Mesendoderm (in vitro differentiated cells): ENCODE measurements at places on chromosomes 3 and 15.
A peak's percentile ranks its signal among the peaks of the same experiment; 100 is the strongest.

- DNase-seq: no peak
- H3K4me1 ChIP-seq: no peaks in the 10 kb centered on the region
- H3K36me3 ChIP-seq: peaks cover 3% of the 10 kb centered on the region
- peak overlapping the region; percentile 90 for H3K4me3 ChIP-seq
- no peak overlapping the region for H3K27ac ChIP-seq
- no peaks in the 10 kb centered on the region for H3K27me3 ChIP-seq
Observed at GRCh38 chr3:138173769-138174420, 826 bp downstream of the DBR1 start.

DNA sequence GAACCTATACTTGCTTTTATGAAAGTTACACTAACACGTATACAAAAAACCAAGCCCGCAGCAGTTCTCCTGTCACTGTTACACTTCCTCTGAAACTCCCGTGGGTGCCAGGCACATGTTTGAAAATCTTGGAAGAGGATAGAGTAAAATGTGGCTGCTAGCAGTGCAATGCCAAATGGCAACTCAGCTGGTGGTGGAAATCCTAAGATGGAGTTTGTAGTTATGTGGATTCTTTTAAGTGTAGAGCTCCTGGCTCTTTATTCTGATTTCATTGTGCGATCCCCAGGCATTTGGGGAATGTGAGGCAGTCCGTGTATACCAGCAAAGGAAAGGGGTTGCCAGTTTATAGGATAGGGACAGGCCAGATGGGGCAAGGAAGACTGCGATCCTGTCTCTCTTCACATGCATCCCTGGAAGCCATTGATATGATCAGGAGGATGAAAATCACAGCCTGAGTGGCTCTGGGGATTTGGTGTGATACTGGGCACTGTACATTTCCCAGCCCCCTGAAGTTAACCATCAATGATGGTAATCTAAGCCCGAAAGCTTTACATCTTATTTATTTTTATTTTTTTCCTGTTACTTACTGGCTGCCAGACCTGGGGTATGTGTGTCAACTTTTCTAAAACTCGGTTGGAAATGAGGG is 1.1 kb downstream of the STAC start:
- DNase-seq: peak; percentile 48
- no peak overlapping the region for H3K27ac ChIP-seq
- no peaks in the 10 kb centered on the region for H3K36me3 ChIP-seq
- H3K4me1 ChIP-seq: peaks cover 2% of the 10 kb centered on the region

DNA sequence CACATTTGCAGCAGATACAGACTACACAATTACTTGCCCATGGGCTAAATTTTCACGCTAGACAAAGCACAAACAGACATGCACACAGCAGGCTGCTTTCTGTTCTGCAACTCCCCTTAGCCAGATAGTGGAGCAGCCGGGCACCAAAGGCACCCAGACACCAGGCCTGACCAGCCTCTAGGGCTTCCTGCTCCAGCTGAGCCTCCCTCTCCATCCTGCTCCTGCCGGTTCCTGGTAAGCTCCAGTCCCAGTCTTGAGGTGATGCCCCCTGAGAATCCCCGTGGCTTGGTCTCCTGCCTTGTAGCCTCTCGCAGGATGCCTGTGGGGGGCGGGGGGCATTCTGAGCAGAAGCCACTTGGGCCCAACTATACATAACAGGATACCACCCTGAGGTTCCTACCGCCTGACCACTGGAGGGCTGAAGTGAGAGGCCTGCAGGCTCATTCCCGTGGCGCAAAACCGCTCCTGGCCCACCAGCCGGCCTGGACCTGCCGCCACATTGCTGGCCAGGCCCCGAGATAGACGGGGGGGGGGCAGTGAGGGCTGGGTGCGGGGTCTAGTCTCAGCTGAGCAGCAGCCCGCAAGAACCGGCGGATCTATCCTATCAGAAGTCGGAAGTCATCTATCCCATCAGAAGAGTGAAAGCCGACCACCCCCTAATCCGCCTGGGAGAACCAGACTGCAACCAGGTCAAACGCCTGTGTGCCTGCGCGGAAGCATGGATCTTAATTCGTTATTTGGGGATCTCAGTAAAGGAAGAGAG is 3.9 kb downstream of the FOXL2 start:
- no peaks in the 10 kb centered on the region for H3K4me1 ChIP-seq
- no peak overlapping the region for H3K27ac ChIP-seq
- no peaks in the 10 kb centered on the region for H3K36me3 ChIP-seq
- H3K27me3 ChIP-seq: peaks cover 53% of the 10 kb centered on the region

GRCh38 chr15:78933823-78934654 is 10.8 kb downstream of the CTSH start:
- no peak overlapping the region for H3K27ac ChIP-seq
- no peaks in the 10 kb centered on the region for H3K4me1 ChIP-seq
- no peak for DNase-seq
- H3K4me3 ChIP-seq: no peak overlapping the region
- no peaks in the 10 kb centered on the region for H3K36me3 ChIP-seq
- no peaks in the 10 kb centered on the region for H3K27me3 ChIP-seq

DNA sequence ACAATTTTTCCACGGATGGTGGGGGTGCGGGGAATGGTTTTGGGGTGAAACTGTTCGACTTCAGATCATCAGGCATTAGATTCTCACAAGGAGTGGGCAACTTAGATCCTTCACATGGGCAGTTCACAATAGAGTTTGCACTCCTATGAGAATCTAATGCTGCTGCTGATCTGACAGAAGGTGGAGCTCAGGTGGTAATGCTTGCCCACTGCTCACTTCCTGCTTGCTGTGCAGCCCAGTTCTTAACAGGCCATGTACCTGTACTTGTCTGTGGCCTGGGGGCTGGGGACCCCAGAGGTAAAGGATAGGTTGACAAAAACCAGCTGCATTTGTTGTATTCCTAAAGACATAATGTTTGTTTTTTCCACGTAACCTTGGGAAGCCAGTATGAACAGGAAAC is 16.0 kb downstream of the DZIP3 start:
- H3K27ac ChIP-seq: no peak overlapping the region
- no peaks in the 10 kb centered on the region for H3K36me3 ChIP-seq
- H3K4me1 ChIP-seq: peaks cover 2% of the 10 kb centered on the region
- no peak for DNase-seq

DNA sequence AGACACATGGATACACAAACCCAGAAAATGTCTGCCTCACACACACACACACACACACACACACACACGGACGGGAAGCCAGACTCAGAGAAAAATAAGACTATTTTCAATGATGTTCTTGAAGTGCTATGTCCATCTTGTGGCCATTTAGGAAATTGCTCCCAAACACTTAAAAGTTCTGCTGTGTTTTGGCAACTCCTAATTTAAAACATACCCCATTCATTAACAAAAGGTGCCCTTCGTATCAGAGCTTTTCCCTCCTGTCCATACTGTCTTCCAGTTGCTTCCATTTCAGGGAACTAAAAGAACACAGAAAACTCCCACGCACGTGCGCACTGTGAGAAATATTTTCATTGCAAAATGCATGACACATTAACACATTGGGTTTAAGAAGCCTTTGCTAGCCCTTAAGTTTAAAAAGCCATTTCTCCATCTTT is 44.6 kb downstream of the SLC12A1 start:
- DNase-seq: peak; percentile 87
- H3K27ac ChIP-seq: no peak overlapping the region
- H3K4me1 ChIP-seq: peaks cover 2% of the 10 kb centered on the region
- no peaks in the 10 kb centered on the region for H3K27me3 ChIP-seq
- no peak overlapping the region for H3K4me3 ChIP-seq
- no peaks in the 10 kb centered on the region for H3K36me3 ChIP-seq

DNA sequence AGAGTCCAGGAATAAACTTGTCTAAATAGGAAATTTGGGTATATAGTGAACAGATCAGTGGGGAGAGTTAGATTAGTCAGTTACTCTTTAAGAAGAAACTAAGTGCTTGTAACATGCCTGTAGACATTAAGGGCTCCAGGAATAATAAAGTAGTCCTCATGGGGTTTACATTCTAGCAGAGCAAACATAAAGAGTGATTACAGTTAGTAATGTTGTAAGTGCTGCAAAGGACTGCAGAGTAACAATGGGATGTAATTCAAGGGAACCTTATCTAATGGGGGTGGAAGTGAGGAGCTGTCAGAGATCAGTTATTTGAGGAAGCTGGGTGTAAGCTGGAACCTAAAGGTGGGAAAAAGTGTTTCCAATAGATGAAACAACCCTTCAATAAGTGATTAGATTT is 67.5 kb downstream of the ARIH1 start:
- no peaks in the 10 kb centered on the region for H3K36me3 ChIP-seq
- DNase-seq: peak; percentile 9
- no peaks in the 10 kb centered on the region for H3K27me3 ChIP-seq
- no peak overlapping the region for H3K4me3 ChIP-seq
- no peaks in the 10 kb centered on the region for H3K4me1 ChIP-seq
- no peak overlapping the region for H3K27ac ChIP-seq

GRCh38 chr3:140857993-140858392 is 83.6 kb upstream of the SLC25A36 start:
- H3K27me3 ChIP-seq: no peaks in the 10 kb centered on the region
- H3K27ac ChIP-seq: no peak overlapping the region
- DNase-seq: no peak
- no peaks in the 10 kb centered on the region for H3K36me3 ChIP-seq
- no peak overlapping the region for H3K4me3 ChIP-seq

GRCh38 chr3:175211466-175211865 is 352.3 kb downstream of the NAALADL2 start:
- no peak for DNase-seq
- no peaks in the 10 kb centered on the region for H3K4me1 ChIP-seq
- no peak overlapping the region for H3K4me3 ChIP-seq
- no peaks in the 10 kb centered on the region for H3K27me3 ChIP-seq
- no peak overlapping the region for H3K27ac ChIP-seq

GRCh38 chr3:184275961-184276910 is at the start of gene ECE2:
Gene ECE2 (plus strand): TSS chr3:184276022. CDS start chr3:184276154, 132 bp downstream.
- H3K36me3 ChIP-seq: no peaks in the 10 kb centered on the region
- no peak within 1 kb of the TSS for H3K4me3 ChIP-seq
- DNase-seq: no peak
- no peaks in the 10 kb centered on the region for H3K4me1 ChIP-seq
- H3K27ac ChIP-seq: no peak within 1 kb of the TSS

GRCh38 chr3:29642393-29643033 is 361.6 kb downstream of the RBMS3 start:
- peak; percentile 36 for DNase-seq
- H3K4me1 ChIP-seq: peaks cover 3% of the 10 kb centered on the region
- H3K27ac ChIP-seq: no peak overlapping the region

DNA sequence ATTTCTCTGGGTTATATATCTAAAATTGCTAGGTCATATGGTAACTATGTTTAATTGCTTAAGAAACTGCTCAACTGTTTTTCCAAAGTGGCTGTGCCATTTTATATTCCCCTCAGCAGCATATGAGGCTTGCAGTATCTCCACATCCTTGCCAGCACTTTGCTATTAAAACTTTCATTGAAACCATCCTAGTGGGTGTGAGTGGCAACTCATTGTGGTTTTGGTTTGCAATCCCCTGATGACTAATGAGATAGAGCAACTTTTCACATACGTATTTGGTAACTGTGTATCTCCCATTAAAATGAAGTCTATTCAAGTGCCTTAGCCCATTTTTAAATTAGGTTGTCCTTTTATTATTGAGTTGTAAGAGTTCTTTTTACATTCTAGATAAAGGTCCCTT is 17.3 kb downstream of the KPNA1 start:
- H3K27me3 ChIP-seq: no peaks in the 10 kb centered on the region
- H3K4me3 ChIP-seq: no peak overlapping the region
- no peak overlapping the region for H3K27ac ChIP-seq
- DNase-seq: no peak

- peak; percentile 9 for DNase-seq
- no peak overlapping the region for H3K27ac ChIP-seq
- no peaks in the 10 kb centered on the region for H3K4me1 ChIP-seq
- H3K27me3 ChIP-seq: no peaks in the 10 kb centered on the region
Observed at GRCh38 chr3:193928354-193929209, 207.4 kb upstream of the HES1 start.

GRCh38 chr3:46614431-46614830 is 2.1 kb downstream of the FAM240A start:
- H3K27me3 ChIP-seq: no peaks in the 10 kb centered on the region
- DNase-seq: no peak
- H3K27ac ChIP-seq: no peak overlapping the region

DNA sequence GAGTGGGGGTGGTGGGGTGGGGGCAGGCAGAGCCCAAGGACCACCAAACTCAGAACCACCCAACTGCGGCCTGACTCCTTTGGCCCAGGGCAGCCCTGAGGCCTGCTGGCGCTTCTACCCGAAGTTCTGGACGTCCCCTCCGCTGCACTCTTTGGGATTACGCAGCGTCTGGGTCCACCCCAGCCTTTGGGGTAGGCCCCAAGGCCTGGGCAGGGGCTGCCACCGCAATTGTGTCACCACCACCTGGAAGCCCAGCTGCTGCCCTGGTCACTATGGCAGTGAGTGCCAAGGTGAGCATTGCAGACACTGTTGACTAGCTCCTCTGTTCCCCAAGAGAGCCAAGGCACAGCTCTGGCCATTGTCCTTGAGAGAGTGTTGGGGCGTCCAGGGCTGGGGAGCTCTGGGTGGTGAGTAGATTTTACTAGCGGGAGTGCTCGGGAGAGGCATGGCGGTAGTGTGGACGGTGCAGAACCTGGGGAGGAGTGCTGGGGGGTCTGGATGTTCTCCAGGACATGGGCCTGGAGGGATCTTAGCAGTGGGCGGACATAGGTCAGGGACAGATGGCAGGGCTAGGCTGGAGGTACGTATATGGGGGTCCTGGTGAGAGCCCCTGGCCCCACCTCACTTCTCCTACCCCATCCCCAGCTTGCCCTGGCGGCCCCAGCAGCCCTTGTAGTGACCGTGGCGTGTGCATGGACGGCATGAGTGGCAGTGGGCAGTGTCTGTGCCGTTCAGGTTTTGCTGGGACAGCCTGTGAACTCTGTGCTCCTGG is 12.8 kb downstream of the NT5DC2 start:
- peaks cover 2% of the 10 kb centered on the region for H3K4me1 ChIP-seq
- no peak overlapping the region for H3K4me3 ChIP-seq
- H3K36me3 ChIP-seq: peaks cover 13% of the 10 kb centered on the region
- no peak for DNase-seq
- H3K27ac ChIP-seq: no peak overlapping the region

GRCh38 chr3:139226731-139227130 is 117.1 kb upstream of the MRPS22 start:
- H3K36me3 ChIP-seq: no peaks in the 10 kb centered on the region
- no peaks in the 10 kb centered on the region for H3K27me3 ChIP-seq
- H3K27ac ChIP-seq: no peak overlapping the region

DNA sequence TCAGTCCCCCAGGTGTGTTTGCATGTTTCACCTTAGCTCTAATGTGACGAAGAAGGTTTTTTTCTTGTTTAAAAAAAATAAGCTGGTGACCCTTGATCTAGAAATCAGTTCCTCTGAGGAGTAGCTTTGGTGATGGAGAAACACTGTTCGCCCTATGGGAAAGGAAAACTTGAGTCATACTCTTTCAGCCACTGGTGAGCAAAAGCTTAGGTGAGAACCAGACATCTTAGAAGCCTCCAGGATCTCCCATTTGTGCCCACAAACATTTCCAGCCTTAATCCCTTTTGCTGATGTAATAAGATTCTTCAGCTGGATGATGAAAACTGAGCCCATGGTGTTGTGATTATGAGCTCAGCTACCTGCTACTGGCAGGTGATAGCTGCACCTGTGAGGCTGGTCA is 37.8 kb downstream of the SLC27A2 start:
- no peaks in the 10 kb centered on the region for H3K36me3 ChIP-seq
- no peaks in the 10 kb centered on the region for H3K4me1 ChIP-seq
- no peak overlapping the region for H3K27ac ChIP-seq
- DNase-seq: no peak
- no peaks in the 10 kb centered on the region for H3K27me3 ChIP-seq

- H3K36me3 ChIP-seq: no peaks in the 10 kb centered on the region
- peak; percentile 3 for DNase-seq
- H3K27me3 ChIP-seq: no peaks in the 10 kb centered on the region
- H3K4me3 ChIP-seq: no peak overlapping the region
- no peak overlapping the region for H3K27ac ChIP-seq
Observed at GRCh38 chr15:28919201-28919635, 33.4 kb downstream of the APBA2 start.
